ENCODE measurements at places on chromosomes 11 and 22.

DNA sequence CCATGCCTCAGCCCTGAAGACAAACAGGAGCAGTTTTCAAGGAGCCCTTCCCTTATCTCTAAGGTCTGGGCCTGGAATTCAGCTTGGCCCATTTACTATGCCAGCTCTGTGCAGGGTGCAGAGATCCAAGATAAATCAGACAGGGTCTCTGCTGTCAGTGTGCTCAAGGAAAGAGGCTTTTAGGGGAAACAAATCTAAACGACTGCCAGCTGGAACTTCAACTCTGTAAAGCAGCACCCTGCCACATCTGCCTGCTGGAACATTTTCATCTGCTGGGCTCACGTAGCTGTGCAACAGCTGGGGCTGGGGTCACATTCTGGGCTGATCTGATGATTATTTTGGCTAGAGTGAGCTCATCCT lies 19.8 kb upstream of the EHF start:
- no peak for DNase-seq

DNA sequence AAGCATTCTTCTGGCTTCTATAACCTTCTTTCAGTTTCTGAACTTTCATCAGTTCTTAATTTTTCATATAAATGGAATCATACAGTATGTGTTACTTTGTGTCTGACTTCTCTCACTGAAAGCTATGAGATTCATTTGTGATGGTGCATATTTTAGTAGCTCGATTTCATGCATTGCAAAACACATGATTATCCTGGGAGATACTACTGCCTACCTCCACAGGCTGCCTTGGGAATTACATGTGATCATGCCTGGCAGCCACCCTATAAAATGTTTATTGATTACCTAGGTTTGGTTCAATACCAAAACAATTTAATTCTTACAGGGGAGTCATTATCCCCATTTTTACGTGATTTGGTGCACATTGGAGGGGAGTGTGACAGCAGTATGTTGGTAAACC lies 34.1 kb upstream of the PAK1 start:
- no peak for DNase-seq

DNA sequence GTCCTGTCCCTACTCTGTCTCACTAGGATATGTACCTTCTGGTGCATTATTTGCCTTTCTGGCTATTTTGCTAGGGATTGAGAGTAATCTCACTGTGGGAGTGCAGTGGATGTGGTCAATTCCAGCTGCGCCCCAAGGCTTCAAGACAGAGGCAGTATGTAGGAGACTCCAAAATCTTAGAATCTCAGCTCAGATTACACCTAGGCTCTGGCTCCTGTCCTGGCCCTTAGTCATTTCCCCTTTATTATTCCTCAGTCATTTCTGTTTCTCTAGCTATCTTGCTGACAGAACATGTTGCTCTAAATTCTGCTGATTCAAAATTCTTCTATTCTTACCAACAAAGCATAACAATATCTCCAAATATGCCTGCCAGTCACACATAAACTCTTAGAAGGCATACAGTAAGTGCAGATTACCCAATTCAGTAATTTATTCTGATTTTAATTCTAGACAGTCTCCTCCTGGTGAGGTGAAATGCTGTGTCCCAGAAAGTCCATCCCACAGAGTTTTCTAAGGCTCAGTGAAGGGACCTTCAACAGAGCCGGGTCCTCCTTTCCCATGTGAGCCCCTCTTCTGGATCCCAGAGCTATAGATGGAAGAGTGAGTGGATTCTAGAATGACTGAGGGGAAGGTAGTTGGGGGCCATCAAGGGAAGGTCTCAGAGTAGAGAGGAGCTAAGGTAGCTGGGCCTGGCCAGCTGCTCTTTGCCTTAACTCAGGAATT lies 24.3 kb upstream of the GLYATL1 start:
- no peak for DNase-seq

- DNase-seq, result no peak
These were observed 1.5 kb upstream of the PHRF1 start for GRCh38 chr11:574632-575312.

DNA sequence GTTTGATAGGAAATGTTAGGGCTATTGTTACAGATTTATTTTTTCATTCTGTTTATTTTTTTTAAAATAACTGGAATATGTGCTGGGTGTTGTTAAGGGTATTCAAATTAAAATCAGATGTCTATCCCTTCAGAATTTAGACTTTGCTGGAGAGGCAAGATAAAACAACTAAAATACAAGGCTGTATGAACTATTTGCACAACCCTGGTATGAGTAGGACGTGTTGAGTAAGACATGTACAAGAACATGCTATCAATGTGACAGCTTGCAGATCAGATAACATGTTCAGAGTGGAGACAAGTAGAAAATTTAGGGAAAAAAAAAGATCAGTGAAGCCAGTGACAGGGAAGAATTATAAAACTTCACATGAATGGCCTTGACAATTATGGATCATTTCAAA lies 853.5 kb downstream of the METTL15 start:
- no peak for DNase-seq

- DNase-seq, result no peak
These were observed 38.9 kb upstream of the MN1 start for GRCh38 chr22:27840436-27840835.

GRCh38 chr11:46001448-46001914 lies 79.0 kb downstream of the LARGE2 start:
- no peak for DNase-seq

DNA sequence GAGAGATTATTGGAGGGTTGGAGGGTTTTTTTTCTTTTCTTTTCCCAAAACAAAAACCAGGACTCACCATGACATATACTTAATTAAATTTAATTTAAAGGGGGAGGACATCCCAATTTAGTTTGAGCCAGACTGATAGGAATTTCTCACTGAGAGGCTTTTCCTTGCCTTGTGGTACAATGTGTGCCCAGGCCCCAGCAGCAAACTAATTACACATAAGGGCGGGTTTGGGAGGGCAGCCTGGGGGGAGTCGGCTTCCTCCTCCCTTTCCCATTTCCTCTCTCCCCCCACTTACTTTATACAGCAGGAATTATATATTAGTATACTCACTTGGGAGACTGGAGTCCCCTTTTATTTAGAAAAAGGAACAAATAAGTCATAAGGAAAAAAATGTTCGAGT lies 2.9 kb downstream of the TEAD1 start:
- no peak for DNase-seq

DNA sequence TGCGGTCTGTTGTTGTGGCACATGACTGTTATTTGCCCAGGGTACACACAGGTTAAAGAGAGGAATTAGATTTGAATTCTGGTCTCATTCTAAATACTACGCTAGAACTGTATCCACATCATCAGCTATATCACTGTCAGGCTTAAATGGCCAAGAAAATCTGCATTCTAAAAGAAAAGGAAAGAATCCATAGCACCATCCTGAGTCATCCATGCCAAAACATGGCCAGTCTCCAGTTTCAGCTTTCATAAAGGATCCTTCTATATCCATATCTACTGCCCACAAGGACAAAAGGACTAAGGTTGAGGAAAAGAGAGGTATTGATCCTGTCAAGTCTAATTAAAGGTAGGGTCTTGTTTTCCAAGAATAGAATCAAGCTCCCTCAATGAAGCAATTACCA lies 73.6 kb upstream of the GDPD4 start:
- DNase-seq, result no peak

GRCh38 chr11:85758480-85759039 lies 52.4 kb downstream of the SYTL2 start:
- DNase-seq, result no peak

DNA sequence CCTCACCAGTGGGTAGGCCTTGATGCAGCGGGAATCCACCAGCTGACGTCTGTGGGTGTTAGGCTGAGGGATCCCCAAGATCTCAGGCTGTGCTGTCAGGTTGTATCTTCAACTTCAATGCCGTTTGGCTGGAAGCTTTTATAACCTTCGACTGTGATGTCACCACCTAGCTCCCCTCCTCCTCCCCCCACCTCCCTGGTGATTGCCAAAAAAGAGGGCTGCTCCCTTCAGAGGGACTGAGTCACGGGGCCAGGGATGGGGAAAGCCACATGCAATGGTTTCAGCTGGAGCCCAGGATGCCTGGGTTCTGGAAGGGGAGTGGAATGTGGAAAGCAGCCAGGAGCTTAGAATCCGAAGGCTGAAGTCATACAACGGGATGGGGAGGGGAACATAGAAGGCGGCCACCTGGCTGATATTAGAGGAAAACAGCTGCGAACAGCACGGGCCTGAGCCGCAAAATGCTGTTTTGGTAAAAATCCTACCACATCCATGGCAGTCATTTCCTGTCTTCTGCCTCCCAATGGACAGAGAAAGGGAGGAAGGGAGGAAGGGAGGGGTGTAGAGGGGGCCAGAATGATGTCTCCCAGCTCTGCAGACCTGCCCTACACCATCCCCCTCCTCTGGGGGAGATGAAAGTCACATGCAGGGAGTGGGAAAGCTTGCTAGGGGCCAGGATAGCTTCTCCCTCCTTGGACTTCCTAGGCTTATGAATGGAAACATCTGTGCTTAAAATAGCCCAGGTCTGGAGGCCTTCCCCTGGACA lies at the start of gene LRRN4CL:
LRRN4CL (minus strand) TSS at position 110 of the 763 bp plus-strand sequence. CDS start 1,022 bp downstream, outside the sequence.
- DNase-seq, result no peak

DNA sequence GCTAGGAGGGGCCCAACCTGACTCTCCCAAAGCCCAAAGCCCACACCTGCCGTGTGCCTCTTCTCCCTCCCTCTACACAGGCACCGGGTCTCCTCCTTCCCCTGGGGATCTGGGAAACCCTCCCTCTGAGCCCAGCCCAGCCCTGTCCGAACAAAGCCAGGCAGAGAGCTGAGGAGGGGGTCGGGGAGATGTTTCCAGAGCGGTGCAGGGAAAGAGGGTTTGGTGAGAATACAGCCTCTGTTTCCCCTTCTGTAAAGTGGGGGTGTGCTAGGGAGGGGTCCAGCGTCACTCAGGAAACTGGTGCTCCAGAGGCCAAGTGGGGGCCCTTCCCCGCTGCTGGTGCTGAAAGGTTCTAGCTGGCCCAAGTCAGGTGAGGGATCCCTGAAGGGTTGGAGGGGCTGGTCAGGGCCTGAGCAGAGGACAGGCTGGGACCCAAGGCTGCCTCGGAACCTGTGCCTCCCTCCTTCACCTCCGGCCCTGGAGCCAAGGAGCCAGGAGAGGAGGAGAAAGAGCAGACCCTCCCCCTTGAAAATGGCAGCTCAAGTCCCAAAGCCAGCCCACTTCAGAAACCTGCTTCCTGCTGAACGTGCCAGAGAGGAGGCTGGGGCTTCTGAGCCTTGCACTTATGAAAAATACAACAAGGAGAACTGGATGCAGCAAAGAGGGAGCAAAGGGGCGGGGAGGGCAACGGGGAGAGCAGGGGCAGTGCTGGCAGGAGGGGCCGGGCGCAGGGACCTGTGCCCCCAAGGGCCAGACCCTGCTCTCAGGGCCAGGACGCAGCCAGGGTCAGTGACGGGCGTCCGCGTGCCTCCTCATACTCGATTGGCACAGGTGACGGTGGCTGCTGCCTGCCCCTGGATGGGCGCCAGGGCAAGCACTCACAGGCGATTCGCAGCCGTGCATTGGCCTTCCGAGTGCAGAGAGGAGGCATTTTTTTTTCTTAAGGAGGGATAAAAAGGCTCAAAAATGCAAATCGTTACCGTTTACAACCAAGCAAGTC lies 43.2 kb downstream of the MACROD1 start:
- DNase-seq, result no peak

DNA sequence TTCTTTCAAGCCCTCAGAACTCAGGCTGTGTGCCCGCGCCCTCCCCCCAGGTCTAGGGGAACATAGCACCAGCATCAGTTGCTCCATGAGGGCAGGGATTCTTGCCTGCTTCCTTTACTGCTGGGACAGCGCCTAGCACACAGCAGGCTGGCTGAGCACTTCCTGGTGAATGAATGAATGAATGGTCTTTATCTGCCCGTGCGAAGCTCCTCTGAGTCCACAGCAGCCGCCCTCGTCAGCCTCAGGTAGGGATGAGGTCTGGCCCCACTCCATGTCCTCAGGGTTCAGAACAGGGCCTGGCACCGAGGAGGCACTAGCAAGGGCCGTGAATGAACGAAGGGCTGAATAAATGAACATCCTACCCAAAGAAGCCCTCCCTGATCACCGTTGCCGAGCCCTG lies 27.3 kb downstream of the ARRB1 start:
- DNase-seq, result no peak

GRCh38 chr22:24440270-24440717 lies 12.9 kb downstream of the ADORA2A start:
- no peak for DNase-seq

DNA sequence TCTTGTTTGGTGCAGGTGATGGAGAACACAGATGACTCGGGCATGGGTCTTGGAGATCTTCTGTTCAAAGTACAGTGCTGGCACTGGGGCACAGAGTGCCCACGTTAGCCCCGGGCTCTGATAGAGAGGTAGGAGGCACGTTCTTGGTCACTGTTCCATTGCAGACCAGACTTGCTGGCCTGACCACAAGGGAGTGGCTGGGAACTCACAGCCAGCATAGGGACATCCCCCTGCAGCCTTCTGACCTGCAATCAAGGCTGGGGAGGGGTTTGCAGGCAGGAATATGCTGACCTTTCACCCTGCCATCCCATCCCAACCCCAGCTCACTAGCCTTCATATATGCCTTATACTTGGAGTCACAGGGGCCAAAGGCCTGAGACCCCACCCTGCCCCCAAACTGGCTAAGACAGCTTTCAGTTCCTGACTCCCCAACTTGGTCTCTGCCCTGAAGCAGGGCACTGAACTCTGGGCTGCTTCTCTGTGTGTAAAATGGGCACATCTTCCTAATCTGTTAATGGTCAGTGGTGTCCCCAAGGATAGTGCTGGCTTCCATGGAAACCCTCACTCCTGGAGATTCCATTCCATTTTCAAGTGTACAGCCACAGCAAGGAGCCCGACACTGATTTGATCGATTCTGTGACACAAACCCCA lies 4.6 kb downstream of the MRPL49 start:
- no peak for DNase-seq

GRCh38 chr11:60840470-60841430 lies 1.2 kb upstream of the CCDC86 start:
- DNase-seq, result no peak

DNA sequence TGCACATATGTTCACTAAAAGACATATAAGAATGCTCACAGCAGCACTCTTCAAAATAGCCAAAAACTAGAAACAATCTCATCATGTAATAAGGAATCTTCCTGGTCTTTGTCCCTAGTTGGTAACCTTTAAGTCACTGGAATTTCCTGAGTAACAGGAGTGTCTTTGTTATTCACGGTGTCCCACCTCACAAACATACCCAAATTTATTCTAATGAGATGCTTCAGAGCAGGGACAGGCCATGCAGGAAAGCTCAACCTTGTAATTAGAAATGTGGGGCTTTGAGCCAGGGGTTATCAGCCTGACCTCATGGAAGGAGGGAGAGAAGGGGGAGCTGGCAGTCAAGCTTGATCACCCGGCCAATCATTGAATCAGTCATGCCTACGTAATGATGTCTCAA lies 40.3 kb upstream of the NFRKB start:
- DNase-seq, result no peak

- no peak for DNase-seq
These were observed 10.2 kb downstream of the SCUBE2 start for GRCh38 chr11:9081153-9081552.

Data from stimulated activated CD8-positive, alpha-beta memory T cell treated with anti-CD3 and anti-CD28 coated beads, Interleukin-4, amount 100 ng/mL, for 4 hours (primary cell).